CD4-positive, alpha-beta memory T cell (primary cell): ENCODE measurements at places on chromosomes 11 and 22. TPM values are rescaled to one million over a fixed set of nuclear protein-coding genes. Genes with fewer than 3 reads are reported as not detected.

DNA sequence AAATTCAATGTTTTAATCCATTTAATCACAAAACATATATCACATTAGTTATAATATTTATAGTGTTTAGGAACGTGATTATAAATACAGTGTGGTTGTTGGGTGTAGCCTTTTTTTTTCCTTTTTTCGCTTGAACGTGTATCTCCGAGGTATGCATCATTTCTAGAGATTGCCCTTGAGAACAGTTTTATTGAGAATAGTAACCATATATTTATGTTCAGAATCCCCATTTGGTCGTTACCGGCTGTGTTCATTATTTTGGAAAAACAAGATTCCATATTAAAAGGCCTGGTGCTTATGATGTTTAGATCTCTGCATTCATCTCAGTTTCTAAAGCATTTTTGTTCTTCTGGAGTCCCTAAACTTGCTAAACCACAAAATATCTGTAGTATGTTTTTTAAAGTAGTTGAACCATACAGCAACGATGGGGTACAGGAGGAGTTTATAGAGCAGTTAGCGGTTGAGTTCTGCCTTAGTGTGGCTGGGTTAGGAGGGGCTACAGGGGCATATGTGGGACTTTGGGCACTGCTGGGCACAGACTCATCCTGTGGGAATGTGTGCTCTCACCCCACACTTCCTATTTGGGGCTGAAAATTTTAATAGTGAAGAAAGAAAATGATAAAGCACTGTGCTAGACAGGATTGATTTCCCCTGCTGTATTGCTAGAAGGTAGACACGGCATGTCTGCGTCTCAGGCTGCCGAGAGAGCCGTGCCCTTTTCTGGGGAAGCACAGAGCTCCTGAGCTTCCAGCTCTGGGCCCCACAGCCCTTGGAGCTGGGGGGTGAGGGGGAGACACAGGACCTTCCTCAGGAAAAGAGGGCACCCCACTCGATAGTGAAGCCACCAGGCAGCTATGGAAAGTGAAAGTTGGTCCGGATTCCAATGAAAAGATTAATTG lies 81.5 kb upstream of the PPARA start:
- peak overlapping the region; percentile 68 for H3K4me3 ChIP-seq
- H3K27me3 ChIP-seq, result no peaks in the 10 kb centered on the region
- DNase-seq, result no peak
- peaks cover 46% of the 10 kb centered on the region for H3K4me1 ChIP-seq
- peak overlapping the region; percentile 69 for H3K27ac ChIP-seq

GRCh38 chr11:116680349-116681125 lies 92.2 kb downstream of the BUD13 start:
- no peak for DNase-seq
- no peaks in the 10 kb centered on the region for H3K36me3 ChIP-seq
- H3K27ac ChIP-seq, result no peak overlapping the region
- no peaks in the 10 kb centered on the region for H3K27me3 ChIP-seq
- H3K4me1 ChIP-seq, result no peaks in the 10 kb centered on the region

- H3K4me3 ChIP-seq, result no peak overlapping the region
- H3K27ac ChIP-seq, result no peak overlapping the region
- H3K27me3 ChIP-seq, result peaks cover 46% of the 10 kb centered on the region
Measured at GRCh38 chr11:32430568-32431381, 4.6 kb downstream of the WT1 start.

SEC14L2 gene
- 6.0 TPM for total RNA-seq

GTSE1 gene
- 0.64 TPM for total RNA-seq

FJX1 gene
- total RNA-seq, result not detected

GRCh38 chr11:115134926-115135325 lies 369.3 kb downstream of the CADM1 start:
- H3K4me1 ChIP-seq, result no peaks in the 10 kb centered on the region
- DNase-seq, result no peak
- no peaks in the 10 kb centered on the region for H3K36me3 ChIP-seq
- no peak overlapping the region for H3K4me3 ChIP-seq

DNA sequence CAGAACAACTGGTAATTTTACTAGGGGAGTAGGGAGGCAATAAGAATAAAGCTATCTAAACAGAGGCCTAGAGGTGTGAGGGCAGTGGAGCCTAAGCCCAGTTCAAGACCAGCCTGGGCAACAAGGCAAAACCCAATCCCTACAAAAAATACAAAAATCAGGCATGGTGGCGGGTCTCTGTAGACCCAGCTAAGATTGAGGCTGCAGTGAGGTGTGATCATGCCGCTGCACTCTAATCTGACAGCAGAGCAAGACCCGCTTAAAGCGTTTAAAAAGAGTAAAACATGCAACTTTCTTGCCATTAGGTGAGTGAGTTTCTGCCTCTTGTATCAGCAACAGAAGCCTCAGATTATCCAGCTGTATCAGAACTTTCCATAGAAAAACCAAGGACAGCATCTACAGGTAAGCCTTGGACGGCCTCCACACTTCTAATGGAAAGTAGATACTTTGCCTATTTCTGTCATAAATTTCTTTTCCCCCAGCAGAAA lies 12.1 kb downstream of the TAF1D start:
- no peak overlapping the region for H3K27ac ChIP-seq
- peaks cover 19% of the 10 kb centered on the region for H3K4me1 ChIP-seq

GRCh38 chr11:127649958-127650357 lies 649.4 kb upstream of the KIRREL3 start:
- no peak overlapping the region for H3K4me3 ChIP-seq
- H3K27ac ChIP-seq, result no peak overlapping the region
- H3K27me3 ChIP-seq, result no peaks in the 10 kb centered on the region
- H3K4me1 ChIP-seq, result no peaks in the 10 kb centered on the region

PNPLA3 gene
- total RNA-seq, result not detected

DNA sequence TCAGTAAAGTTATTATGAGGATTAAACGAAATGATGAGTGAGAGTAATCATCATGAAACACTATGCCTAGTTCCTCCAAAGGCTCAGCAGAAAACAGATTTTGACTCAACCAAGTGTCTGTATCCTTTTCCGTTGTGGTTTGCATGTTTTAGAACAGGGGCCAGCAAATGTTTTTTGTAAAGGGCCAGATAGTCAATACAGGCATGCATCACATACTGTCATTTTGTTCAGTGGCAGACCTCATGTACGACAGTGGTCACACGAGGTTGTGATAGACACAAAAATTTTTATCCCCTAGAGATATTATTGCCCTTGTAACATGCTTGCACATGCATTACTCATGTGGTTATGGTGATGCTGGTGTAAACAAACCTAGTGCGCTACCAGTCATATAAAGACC lies 81.9 kb upstream of the SLC25A18 start:
- no peaks in the 10 kb centered on the region for H3K36me3 ChIP-seq
- no peaks in the 10 kb centered on the region for H3K27me3 ChIP-seq
- H3K4me1 ChIP-seq, result no peaks in the 10 kb centered on the region

- H3K27ac ChIP-seq, result no peak overlapping the region
- no peaks in the 10 kb centered on the region for H3K27me3 ChIP-seq
- no peaks in the 10 kb centered on the region for H3K4me1 ChIP-seq
- no peak for DNase-seq
Measured at GRCh38 chr22:48151641-48152040, 1389.2 kb downstream of the TBC1D22A start.

DNA sequence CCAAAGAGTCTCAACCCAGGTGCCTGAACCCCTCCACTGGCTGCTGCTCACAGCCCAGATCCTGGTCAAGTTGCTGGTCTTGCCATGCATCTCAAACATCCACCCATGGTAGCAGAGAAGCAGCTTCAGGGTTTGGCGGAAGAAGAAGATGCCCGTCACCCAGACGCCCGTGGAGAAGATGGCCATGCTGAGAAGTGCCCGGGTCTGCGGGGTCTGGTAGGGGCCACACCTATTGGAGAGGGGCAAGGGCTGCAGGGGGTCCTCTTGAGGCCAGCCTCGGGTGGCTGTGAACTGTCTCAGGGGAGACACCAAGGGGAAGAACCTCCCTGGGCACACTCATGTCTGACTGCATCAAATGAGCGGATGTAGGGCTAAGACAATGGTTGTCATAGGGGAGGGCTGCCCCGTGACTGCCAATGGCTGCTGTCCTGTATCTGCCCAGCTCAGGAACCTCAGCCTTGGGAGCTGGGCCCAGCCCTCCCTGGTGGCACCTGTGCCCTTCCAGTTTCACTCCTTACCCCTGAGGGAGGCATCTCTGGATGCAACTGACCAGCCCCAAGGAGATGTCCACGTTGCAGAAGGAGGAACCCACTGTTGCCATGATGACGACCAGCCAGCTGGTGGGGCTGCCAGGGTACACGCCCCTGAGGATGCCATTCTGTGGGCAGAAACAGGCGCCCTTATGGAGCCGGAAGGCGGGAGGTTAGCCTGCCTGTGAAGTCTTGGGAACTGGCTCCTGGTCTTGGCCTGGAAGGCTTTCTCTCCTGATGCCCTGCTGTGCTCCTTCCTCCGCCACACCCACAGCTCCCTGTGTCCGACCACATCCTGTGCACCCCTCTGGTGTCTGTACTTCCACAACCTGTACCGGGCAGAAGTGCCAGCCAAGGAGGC lies 1.2 kb downstream of the CPT1B start:
- H3K4me1 ChIP-seq, result peaks cover 18% of the 10 kb centered on the region
- no peak for DNase-seq
- no peak overlapping the region for H3K27ac ChIP-seq
- no peaks in the 10 kb centered on the region for H3K27me3 ChIP-seq
- no peaks in the 10 kb centered on the region for H3K36me3 ChIP-seq

TMEM218 gene
- total RNA-seq, result 16.6 TPM

- H3K4me3 ChIP-seq, result no peak overlapping the region
- H3K36me3 ChIP-seq, result peaks cover 38% of the 10 kb centered on the region
- H3K27ac ChIP-seq, result no peak overlapping the region
- no peaks in the 10 kb centered on the region for H3K4me1 ChIP-seq
- H3K27me3 ChIP-seq, result no peaks in the 10 kb centered on the region
Measured at GRCh38 chr11:3043315-3043871, 13.8 kb downstream of the CARS1 start.

GRCh38 chr11:134802598-134802997 lies 390.6 kb upstream of the B3GAT1 start:
- no peak overlapping the region for H3K27ac ChIP-seq
- H3K4me1 ChIP-seq, result no peaks in the 10 kb centered on the region
- H3K36me3 ChIP-seq, result no peaks in the 10 kb centered on the region
- peaks cover 4% of the 10 kb centered on the region for H3K27me3 ChIP-seq
- no peak overlapping the region for H3K4me3 ChIP-seq

DNA sequence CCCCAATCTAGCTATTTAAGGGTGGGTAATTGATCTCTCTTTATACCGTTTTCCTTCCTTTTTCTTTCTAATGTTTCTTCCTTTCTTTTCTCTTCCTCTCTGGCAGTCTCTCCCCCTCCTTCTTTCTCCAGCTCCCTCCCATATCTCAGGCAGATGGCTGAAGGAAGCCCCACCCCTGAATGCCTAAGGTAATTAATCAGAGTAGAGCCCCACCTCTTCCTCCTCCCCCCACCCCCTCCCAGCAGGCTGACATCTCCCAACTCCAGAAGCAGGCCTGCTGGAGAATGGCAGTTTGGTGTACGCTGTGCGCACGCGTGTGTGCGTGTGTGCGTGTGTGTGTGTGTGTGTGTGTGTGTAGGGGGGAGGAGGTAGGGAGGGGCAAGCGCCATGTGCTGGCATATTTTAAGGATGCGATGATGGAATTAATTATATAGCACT lies 122.6 kb downstream of the APOL5 start:
- DNase-seq, result no peak
- peaks cover under 1% of the 10 kb centered on the region for H3K27me3 ChIP-seq
- no peaks in the 10 kb centered on the region for H3K36me3 ChIP-seq
- H3K4me1 ChIP-seq, result no peaks in the 10 kb centered on the region
- H3K27ac ChIP-seq, result no peak overlapping the region
- no peak overlapping the region for H3K4me3 ChIP-seq

PICK1 gene
- 28.0 TPM for total RNA-seq

GRCh38 chr11:68663482-68664010 lies 20.8 kb upstream of the GAL start:
- no peaks in the 10 kb centered on the region for H3K27me3 ChIP-seq
- H3K4me1 ChIP-seq, result no peaks in the 10 kb centered on the region
- DNase-seq, result no peak
- H3K36me3 ChIP-seq, result no peaks in the 10 kb centered on the region
- H3K4me3 ChIP-seq, result no peak overlapping the region

CCDC15 gene
- total RNA-seq, result 2.7 TPM

UCP3 gene
- 4.8 TPM for total RNA-seq

- H3K4me3 ChIP-seq, result no peak overlapping the region
- H3K4me1 ChIP-seq, result no peaks in the 10 kb centered on the region
- H3K36me3 ChIP-seq, result no peaks in the 10 kb centered on the region
- DNase-seq, result no peak
- no peaks in the 10 kb centered on the region for H3K27me3 ChIP-seq
- H3K27ac ChIP-seq, result no peak overlapping the region
Measured at GRCh38 chr11:34161361-34161760, 55.9 kb downstream of the NAT10 start.

- H3K36me3 ChIP-seq, result no peaks in the 10 kb centered on the region
- DNase-seq, result no peak
- no peak overlapping the region for H3K4me3 ChIP-seq
- H3K27me3 ChIP-seq, result no peaks in the 10 kb centered on the region
Measured at GRCh38 chr11:125994509-125994908, 48.7 kb downstream of the VSIG10L2 start.

DNA sequence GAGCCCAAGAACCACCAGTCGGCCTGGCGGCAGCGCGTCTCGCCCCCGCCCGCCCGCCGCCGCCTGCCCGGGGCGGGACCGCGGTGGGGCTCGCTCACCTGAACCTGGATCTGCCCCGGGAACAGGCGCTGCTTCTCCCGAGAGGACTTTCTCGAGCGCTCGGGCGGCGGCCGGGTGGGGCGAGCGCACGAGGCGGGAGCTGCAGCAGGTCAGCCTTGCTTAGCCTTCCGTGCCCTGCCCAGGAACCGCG lies 133 bp downstream of the MYH9 start:
- peaks cover 31% of the 10 kb centered on the region for H3K4me1 ChIP-seq
- peak overlapping the region; percentile 80 for H3K27ac ChIP-seq
- H3K4me3 ChIP-seq, result peak overlapping the region; percentile 92
- no peak for DNase-seq
- H3K27me3 ChIP-seq, result no peaks in the 10 kb centered on the region

- peak overlapping the region; percentile 63 for H3K27ac ChIP-seq
- no peak for DNase-seq
- H3K36me3 ChIP-seq, result no peaks in the 10 kb centered on the region
- no peaks in the 10 kb centered on the region for H3K27me3 ChIP-seq
- peaks cover 20% of the 10 kb centered on the region for H3K4me1 ChIP-seq
- H3K4me3 ChIP-seq, result peak overlapping the region; percentile 45
Measured at GRCh38 chr22:21641417-21641788, 699 bp upstream of the SDF2L1 start.

- no peaks in the 10 kb centered on the region for H3K36me3 ChIP-seq
- no peak for DNase-seq
- no peaks in the 10 kb centered on the region for H3K4me1 ChIP-seq
- H3K27ac ChIP-seq, result no peak overlapping the region
- H3K4me3 ChIP-seq, result no peak overlapping the region
- no peaks in the 10 kb centered on the region for H3K27me3 ChIP-seq
Measured at GRCh38 chr11:58631378-58631777, 8.9 kb downstream of the CNTF start.
